ENCODE measurements at places on chromosomes 3 and 15.

DNA sequence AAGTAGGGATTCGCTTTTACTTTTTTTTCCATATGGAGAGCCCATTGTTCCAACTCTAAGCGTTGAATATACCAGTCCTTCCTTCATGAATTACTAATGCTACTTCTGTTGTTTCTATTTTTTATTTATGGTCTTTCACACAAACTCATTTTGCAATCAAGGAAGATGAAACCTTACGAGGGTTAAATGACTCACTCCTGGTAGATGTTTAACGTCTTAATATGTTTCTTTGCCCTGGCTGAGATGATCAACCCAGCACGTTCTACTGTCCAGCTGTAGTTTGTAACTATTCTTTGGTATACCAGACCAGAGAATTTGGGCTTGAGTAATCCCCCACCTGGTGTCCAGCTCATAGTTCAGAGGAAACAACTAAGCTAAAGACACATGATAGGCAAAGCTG is 23.1 kb downstream of the CDCP1 start:
- DNase-seq = no peak

- DNase-seq = no peak
Measured at GRCh38 chr3:88434001-88434400, 284.2 kb downstream of the C3orf38 start.

DNA sequence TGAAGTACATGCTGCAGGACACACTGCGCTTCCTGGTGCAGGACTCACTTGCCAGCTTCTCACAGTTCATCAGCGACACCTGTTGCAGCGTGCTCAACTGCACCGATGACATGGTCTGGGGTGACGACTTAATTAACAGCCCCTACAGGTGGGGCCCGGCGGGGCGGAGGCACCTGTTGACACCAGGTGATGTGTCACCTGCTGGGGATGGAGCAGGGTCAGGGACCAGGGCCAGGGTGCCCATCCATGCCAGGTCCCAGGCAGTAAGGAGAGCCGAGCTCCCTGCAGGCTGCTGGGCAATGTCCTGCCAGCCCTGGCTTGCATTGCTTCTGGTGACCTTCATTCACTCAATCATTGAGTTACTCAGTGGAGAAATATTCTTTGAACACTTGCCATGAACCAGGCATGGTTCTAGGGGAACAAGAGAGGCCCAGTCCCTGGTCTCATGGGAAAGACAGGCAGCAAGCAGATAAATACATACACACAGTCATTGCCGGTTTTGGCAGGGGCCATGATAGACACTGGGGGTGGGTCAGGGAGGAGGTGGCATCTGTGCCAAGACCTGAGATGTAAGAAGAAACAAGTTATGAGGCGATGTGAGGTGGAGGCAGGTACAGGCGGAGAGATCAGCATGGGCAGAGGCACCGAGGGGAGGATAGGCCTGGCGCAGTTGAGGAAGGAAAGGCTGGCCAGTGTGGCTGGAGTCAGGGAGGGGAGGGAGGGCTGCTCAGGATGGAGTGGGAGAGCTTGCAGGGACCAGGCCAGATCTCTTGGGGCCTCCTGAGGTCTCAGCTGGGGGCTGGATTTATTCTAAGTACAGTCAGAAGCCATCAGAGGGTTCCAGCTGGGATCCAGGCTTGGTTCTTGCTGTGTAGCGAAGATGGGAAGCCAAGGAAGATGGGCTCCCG is 30.8 kb downstream of the DNAH1 start:
- no peak for DNase-seq

DNA sequence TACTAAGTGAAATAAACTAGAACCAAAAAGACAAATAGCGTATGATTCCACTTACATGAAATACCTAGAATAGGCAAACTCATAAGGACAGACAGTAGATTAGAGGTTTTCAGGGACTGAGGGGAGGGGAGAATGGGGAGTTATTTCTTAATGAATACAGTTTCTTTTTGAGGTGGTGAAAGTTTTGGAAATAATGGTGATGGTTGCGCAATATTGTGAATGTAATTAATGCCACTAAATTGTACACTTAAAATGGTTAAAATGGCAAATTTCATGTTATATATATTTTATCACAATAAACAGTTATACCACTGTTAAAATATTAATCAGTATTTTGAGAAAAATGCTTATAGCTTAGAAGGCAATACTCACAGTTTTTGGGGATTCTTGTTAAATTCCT is 11.0 kb downstream of the UBE2E1 start:
- no peak for DNase-seq

DNA sequence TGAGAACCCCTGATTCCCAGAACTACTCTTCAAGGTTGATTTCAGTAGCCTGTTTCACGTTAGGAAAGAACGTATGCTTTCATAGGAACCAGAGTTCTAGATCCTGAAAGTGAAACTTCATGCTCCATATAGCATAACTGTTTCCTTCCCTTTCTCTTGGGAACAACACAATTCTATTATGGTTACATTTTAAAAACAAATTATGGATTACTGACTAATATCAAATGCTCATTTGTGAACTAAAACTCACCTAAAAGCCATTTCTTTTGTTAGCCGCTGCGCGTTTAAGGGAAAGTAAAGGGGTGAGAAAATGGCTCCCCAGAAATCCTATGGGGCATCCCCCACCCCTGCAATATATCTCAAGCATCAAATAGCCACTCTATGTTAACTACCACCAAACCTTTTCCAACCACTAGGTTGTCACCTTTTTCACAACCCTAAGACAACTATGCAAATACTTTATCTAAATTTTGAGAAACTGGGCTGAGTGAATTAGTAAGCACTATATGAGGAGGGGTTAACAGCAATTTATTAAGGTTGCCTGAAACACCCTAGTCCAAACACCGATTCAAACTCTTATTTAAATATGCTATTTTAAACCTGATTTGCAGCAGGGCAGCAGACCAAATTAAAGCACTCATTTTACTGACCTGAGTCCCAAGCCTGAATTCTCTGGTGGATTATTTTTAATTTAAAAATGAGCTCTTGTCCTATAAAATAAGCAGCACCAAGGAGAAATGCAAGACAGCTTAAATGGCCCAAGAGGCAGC is 2.4 kb downstream of the SIAH2 start:
- DNase-seq = no peak

GRCh38 chr15:94265009-94265408 is 33.6 kb downstream of the MCTP2 start:
- no peak for DNase-seq

GRCh38 chr3:194487289-194488054 is 670 bp upstream of the ATP13A3 start:
- no peak for DNase-seq

GRCh38 chr3:22960105-22960984 is 242.8 kb upstream of the UBE2E2 start:
- DNase-seq = no peak

GRCh38 chr3:111758642-111759041 is 100.4 kb upstream of the PHLDB2 start:
- no peak for DNase-seq

All from stimulated activated CD4-positive, alpha-beta T cell treated with anti-CD3 and anti-CD28 coated beads, Interleukin-15, amount 100 ng/mL, for 1 hour (primary cell).